Activated naive CD4-positive, alpha-beta T cell treated with anti-CD3 and anti-CD28 coated beads, Interleukin-2, amount 10 ng/mL, durations not matched to agents 5 hours and 36 hours (primary cell): ENCODE measurements at places on chromosomes 6 and 20. TPM values are rescaled to one million over a fixed set of nuclear protein-coding genes. Genes with fewer than 3 reads are reported as not detected.

Gene NNAT
- total RNA-seq, result not detected

Gene KIF25
- not detected for total RNA-seq

Gene NKAIN2
- not detected for total RNA-seq

Gene EYS
- total RNA-seq, result not detected

Gene SPTLC3
- total RNA-seq, result 0.05 TPM

Gene NR2E1
- not detected for total RNA-seq

Gene EEF1A2
- total RNA-seq, result 0.19 TPM
